ENCODE measurements at places on chromosomes 4 and X.
A peak's percentile ranks its signal among the peaks of the same experiment; 100 is the strongest.

- DNase-seq: no peak
These were observed 83.4 kb downstream of the SHISA3 start for GRCh38 chr4:42480717-42481116.

- DNase-seq: no peak
These were observed 1.1 kb downstream of the GCNA start for GRCh38 chrX:71579136-71579989.

DNA sequence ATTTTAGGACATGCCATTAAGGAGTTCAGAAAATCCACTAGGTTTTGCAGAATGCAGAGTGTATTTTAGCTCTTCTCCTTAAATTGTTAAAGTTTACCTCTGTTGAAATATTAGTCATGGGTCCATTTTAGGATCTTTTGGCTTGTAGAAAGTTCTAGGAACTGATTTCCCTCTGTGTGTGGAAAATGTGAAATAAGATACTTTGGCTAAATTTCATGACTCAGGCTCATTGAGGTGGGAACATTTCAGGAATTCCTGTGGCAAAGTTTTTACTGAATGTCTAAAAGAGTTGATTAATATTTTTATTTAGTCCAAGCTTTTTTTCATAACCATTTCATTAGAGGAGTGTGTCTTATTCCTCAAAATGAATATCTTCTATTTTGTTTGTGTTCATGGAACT is 7.0 kb downstream of the FHIP1A start:
- no peak for DNase-seq

DNA sequence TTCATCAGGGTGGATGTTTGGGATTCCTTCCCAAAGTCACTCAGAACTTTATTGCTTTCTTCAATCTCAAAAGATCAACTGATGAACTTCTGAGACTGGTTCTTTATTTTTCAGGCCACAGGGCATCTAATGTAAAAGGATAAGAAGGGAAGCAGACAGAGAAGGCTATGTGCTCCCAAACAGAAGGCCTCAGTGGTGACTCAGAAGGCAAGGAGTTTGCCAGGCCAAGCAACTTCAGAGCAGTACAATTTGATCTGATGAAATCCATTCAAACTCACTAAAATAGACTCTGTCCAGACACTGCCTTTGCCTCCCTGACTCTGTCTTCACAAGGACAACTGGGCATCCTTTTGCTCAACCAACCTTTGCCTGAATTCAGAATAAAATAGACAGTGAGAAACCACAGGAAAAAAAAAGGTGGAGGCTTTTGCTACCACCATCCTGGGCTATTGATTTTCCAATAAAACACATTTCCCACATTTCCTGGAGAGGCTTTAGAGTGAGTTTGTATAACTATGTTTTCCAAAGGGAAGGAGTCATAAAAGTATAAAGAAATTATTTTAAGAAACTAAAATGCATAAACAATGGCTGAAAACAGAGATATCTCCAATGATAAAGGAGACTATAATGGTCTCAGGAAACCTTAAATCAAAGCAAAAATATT is 55.2 kb downstream of the ARHGEF6 start:
- DNase-seq: peak; percentile 15

- DNase-seq: no peak
These were observed 621.6 kb downstream of the PCDH7 start for GRCh38 chr4:31341601-31342359.

DNA sequence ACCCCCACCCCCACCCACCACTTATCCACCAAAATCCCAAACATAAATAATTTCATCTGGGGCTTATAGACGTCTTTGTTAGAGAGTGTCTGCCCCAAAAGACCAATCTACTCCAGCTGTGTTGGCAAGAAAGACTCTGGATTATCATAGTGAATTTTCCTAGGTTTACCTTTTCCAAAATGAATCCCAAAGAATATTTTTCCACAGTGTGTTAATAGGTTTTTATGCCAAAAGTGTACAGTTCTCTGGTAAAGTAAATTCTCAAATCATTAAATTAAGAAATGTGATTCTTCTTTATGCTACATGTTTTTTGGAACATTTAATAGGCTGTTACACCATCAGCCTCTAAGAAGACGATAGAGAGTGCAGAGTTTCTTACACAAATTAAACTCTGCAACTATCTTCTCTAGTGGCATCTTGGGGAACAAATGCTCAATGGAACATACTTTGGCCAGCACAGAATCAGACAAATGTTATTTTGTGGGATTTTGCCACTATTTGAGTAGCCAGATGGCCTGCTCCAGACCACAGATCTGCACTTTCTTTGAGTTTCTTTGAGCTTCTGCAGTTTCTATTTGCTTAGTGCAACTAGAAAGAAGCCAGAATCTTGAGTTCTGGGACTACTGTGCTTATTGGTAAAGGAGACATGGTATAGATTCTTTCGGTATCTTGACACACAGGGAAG is 206.0 kb downstream of the KIT start:
- no peak for DNase-seq

DNA sequence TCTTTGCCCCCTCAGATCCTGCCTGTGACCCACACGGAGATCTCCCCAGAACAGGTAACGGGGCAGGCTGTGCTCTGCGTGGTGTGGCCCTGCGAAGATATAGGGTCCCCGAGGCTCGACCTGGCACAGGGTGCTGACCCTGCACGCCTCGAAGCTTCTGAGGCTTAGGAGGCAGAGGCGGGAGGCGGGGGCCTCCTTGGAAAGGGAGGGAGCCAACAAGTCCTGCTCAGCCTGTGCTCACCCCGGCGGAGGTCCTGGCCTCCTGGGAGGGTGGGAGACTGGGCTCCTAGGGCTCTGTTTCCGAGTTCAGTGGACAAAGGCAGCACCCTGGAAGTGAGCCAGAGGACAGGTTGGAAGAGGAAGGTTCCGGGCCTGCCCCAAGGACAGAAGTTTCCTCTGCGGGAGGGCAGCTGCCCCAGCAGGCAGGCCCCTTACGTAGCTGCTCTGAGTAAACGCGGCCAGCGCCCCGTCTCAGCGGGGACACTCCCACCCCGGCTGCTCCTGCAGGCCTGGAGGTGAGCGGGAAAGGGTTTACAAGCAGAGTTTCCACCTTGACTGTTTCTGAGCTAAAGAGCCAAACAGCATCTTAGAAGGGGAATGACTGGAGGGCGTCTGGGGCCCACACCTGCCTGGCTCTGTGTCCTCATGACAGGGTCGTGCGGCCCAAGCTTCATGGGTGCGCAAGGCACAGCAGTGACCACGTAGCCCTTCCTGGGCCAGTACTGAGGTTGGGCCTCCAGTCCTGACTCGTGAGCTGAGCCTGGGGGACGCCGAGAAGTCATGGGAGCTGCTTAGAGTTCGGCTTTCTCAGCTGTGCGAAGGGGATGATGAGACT is 16.1 kb downstream of the TMEM175 start:
- peak; percentile 78 for DNase-seq

- no peak for DNase-seq
These were observed 89.1 kb upstream of the ADRA2C start for GRCh38 chr4:3676907-3677747.

DNA sequence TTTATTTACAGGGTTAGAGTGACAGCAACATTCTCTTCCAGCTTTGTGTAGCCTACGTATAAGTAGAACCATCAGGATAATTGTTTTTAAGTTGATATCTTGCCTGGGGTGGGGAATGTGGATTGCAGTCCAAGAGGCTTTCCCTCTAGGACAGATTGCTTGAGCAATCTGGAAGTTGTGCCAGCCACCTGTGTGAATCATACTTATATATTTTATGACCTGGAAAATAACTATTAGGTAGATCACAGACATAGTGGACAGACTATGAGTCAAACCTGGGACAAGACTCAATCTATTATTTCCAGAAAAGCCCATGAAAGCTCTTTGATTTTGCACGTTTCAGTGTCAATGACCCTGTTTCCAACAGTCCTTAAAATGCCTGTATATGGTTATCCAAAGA is 98.9 kb downstream of the TLL1 start:
- no peak for DNase-seq

DNA sequence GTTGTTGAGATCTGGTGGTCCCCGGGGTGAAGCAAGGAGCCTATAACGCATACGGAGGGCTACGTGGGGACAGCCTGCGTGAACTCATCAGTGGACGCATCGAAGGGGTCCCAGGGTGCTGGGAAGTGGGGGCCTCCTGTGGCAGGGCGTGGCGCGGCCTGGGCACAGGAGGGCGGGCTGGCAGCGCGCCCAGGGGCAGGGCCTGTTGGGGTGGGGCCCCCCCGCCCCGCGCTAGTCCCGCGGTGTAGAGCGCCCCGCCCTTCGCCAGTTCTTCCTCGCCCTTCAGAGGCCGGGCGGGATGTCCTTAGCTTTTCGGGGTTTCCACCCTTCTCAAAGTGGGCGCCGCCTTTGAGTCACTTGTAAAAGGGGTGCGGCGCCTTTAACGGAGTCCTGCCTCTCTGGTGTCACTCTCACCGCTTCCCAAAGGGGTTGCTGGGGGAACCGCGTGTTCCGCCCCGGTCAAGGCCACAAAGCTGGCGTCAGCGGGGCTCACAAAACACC is 632 bp downstream of the PLP2 start:
- DNase-seq: peak; percentile 73

- no peak for DNase-seq
These were observed 508.7 kb upstream of the HTR2C start for GRCh38 chrX:114075073-114075673.
